ENCODE measurements at places on chromosomes 7 and 10.

- no peak for DNase-seq
Observed at GRCh38 chr7:101885597-101885955, 68.2 kb downstream of the CUX1 start.

- no peak for DNase-seq
Observed at GRCh38 chr10:97876402-97876801, 26.8 kb downstream of the GOLGA7B start.

- no peak for DNase-seq
Observed at GRCh38 chr10:85922356-85923129, 444.1 kb downstream of the GRID1 start.

GRCh38 chr10:89921403-89921802, 220.0 kb downstream of the KIF20B start:
- DNase-seq: no peak

GRCh38 chr7:38025815-38026214, 105.4 kb downstream of the EPDR1 start:
- no peak for DNase-seq

- no peak for DNase-seq
Observed at GRCh38 chr7:27890205-27890849, 150.4 kb downstream of the TAX1BP1 start.

DNA sequence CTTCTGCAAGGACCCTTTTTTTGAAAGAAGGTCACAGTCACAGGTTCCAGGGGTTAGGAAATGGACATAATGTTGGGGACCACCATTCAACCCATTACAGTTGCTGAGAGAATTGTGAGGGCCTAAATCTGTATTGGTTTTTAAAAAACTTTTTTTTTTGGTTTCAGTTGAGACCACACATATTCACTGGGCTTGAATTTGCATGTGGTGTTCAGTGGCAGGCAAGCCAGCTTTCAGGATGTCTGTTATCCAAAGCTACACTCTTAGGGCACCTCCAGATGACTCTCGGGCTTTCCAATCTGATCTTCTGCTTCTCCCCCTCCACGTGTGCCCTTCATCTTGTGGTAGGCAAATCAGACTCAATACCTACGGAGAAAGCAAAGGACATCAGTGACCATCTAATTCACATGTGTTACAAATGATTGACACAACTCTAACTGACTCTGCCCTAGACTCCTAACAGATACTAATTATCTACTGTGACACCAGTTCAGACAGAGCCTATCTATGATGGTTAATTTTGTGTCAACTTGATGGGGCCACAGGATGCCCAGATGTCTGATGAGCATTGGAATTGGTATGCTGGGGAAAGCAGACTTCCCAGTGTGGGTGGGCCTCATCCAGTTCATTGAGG, 93.3 kb upstream of the ELMO1 start:
- DNase-seq: no peak

DNA sequence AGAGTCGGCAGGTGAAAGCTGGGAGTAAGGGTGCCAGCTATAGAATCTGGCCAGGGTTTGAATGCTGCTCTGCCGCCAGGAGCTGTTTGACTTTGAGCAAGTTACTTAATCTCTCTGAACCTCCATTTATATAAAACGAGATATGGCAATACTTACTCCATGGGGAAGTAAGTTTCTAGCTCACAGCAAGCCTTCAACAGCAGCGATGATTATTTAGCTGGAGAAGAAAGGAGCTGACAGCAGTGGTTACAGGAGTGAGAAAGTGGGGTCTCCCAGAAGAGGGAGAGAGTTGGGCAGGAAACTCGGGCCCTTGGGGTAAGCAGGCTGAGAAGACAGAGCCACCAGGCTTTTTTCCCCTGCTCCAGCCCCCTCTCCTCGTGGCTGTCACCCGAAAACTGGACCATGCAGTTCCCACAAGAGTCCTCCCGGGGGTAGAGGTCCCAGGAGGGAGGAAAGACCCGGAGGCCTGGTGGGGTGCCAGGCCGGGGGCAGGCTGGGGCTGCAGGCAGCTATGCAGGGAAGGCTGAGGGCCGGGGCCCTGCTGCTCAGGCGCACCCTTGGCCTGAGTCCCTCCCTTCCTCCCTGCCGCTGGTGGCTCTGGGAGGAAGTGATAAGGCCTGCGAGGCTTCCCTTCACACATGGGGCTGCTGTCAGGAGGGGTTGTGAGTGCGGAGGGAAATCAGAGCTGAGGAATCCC, 3.5 kb downstream of the NOS3 start:
- DNase-seq: no peak

- no peak for DNase-seq
Observed at GRCh38 chr7:81487516-81487915, 282.3 kb downstream of the HGF start.

DNA sequence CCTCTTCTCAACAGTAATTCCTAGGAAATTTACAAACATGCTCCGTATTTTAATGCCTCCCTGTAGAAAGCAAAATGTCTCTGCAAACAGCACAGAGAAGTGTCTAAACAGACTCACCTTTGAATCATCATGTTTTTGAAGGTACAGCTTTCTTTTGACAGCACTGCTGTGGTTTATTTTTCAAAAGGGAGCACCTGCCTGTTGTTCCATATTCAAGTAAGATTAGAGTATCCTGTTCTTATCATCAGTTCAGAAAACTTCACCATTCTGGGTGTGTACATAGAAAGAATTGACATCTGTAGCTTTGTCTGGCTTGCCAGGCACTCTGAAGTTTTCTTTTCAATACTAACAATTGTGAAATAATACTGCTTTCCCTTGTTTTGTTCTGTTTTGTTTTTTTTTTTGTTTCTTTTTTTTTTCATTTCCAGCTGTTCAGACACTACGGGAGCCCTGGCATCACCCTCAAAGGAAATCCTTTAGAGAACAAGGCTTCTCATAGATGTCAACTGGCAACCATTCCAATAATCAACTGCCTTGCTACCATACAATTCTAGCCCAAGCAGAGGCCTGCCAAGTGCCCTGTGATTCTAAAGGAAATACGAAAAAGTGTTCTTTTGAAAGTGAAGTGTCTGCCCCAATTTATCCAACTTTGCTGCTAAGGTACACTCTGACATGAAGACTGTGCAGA, 275.9 kb downstream of the PRPF18 start:
- no peak for DNase-seq

DNA sequence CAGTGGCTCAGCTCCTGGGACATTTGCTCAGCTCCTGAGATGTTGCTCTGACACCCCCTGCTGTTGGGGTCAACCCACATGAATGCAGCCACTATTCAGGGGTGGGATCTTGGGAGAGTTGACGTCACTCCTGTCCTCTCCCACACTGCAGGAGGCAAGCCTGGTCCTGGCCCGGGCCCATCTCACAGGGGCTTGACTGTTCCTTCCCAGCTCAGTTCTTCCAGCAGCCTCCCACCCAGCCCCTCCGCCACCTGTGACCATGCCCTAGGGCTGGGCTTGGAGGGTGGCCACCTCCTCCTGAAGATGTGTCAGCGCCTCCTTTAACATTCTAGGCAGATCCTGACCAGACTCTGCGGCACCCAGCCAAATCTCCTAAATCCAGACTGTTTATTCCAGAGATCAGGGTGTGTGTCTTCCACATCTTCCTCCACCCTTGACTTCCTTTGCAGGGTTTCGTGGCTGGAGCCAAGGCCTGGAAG, 19.1 kb upstream of the OPALIN start:
- DNase-seq: no peak

DNA sequence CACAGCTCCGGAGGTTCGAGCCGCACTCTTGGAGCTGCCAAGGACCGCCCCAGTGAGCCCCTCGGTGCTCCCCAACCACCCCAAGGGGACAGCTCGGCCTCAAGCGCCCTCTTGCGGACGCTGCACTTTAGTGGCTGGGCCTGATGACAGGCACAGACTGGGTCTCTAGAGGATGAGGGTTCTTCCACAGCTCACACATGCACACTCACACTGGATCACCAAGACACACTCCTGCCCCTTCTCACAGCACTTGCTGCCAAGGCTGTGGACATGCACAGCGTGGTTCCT, 2.1 kb downstream of the RET start:
- DNase-seq: no peak

DNA sequence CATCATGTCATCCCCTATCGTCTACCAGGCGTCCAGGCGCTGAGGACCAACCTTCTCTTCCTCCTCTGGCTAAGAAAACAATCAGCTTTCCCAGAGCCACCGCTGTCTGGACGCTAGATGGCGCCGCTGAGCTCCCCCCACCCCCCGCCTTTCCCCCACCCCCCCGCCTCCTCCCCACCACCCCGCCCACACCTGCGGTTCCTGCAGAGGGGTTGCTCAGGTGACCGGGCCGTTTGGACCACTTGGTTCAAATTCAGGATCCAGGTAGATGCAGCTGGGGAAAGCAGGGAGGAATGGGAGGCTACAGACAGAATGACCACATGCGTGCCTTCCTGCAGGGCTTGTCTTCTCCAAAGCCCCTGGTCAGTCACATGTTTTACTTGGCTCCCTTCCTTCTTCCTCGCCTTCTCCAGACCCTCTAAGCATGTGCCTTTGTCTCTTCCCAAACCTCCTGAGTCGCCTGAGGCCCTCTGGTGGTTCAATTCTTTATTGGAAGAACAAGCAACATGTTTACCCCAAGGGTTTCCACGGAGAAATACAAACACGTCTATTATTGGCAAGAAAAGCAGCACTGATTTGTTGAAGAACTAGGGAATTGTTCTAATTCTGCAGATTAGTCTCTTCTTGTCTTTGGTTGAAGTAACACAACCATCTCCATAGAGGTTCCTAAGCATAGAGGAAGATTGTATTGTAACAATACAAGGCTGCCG, 24.7 kb downstream of the AOC1 start:
- peak; percentile 51 for DNase-seq

DNA sequence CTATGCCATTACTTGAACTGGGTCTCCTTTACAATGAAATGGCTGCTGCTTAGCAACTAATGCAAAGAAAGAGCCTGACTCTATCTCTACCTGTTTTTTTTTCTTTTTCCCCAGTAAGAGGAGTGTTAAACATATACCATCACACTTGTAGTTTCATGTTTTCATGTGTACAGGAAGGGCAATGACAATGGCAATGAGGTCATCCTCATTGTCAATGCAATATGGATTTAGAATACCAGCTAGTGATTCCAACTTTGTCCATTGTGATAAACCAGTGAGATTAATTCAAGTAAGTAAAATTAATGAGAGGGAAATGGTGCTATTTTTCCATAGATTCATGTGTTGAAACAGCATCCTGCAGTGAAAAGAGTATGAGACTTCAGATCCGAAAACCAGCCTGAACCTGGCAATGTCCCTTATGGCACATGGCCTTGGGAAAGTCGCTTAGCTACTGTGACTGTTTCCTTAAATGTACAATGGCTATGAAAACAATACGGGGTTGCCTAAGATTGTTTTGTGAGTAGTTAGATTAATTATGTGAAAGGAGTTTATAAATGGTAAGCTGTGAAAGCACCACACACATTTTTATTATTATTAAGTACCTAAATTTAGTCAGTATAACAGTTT, 11.2 kb downstream of the DGKI start:
- no peak for DNase-seq

GRCh38 chr10:6124666-6125065, 35.8 kb downstream of the RBM17 start:
- DNase-seq: no peak

DNA sequence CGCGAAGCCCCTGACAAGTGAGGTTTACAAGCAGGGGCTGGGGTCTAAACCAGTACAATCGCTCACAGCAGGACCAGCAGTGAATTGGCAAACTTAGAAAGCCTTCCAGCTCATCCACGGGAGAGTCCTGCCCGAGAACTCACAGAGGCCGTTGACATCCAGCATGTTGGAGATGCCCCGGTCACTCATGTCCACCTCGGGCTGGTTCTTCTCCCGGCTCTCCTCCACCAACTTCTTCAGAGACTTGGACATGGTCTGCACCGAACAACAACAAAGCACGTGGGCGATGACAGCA, 447 bp downstream of the RSU1 start:
- no peak for DNase-seq

DNA sequence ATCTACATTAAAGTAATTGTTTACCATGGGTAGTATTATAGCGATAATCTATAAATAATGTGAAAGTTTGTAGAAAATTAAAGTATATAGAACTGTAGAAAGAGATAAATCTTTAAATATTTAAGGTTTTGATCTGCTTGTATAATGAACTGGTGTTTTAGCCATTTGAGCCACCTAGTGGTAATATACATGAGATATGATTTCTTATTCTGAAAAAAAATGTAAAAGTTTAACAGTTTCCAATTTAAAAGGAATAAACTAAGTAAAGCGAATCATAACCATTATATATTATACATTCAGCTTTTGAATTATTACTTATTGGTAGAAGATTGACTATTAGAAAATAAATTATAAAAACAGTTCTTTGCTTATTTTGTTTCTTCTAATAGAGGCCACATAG, 91.2 kb downstream of the OTUD1 start:
- no peak for DNase-seq

- DNase-seq: no peak
Observed at GRCh38 chr10:129131457-129132132, 335.4 kb upstream of the MGMT start.

DNA sequence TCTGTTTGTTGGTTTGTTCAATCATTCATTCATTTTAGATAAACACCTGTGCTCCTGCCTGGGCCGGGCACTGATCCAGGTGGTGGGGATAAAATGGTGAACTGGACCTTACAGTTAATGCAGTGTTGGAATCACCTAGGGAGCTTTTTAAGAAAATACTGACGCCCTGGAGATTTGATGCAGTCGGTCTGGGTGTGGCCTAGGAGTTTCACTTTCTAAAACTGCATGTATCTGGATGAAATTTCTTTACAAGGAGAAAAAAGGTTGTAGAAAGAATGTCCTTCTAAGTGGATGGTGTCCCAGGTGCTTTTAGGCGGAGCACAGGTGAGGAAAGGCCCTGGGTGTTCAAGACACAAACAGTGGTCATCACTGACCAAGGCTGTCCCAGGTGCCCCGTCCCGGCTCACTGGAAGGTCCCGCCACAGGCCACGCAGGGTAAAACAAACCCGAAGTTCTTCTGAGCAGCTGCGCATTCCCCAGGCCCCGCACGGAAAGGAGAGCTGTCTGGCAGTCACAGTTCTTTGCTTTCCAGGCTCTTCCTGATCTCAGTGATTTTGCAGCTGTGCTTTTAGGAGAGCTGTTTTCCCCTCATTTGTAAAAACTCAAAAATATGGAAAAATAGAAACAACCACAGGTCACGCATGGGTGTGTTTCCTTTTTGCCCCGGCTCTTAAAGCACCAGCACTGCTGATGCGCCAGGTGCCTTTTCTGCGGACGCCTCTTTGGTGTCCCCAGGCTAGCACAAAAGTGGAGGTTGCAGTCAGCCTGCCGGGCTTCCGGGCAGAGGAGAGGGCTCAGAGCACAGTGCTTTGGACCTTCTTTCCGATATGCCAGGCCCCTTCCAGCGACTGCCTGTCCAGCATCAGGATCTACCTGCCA, 161.9 kb downstream of the GRK5 start:
- DNase-seq: no peak

DNA sequence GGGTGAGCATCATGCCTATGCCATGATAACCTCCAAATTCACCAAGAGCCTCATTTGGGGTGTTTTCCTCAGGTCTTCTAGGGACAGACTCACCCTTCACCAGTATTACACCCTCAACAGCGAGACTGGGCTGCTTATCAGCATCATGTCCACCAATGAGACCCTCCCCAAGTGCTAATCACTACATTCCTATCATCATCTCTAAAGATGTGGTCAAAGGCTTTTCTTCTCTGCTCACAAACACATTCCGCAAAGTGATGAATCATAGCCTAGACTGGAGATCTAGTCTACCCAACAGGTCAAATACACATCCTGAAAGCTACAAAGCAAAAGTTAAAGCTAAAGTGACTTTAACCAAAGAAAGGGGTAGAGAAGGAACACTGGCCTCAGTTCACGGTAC, 75.3 kb upstream of the C7orf33 start:
- DNase-seq: no peak
